Activated CD4-positive, alpha-beta T cell treated with anti-CD3 and anti-CD28 coated beads, Interleukin-2, amount 50 U/mL, for 1 hour (primary cell): ENCODE measurements at places on chromosomes 4 and X.

- DNase-seq = no peak
Measured at GRCh38 chr4:37510626-37511025, 175.6 kb downstream of the RELL1 start.

- DNase-seq = no peak
Measured at GRCh38 chr4:156941940-156942548, 29.6 kb downstream of the PDGFC start.

- DNase-seq = no peak
Measured at GRCh38 chrX:97389761-97390192, 506.1 kb downstream of the RPA4 start.

GRCh38 chr4:38151873-38152272 lies 191.7 kb downstream of the PTTG2 start:
- DNase-seq = no peak

- peak; percentile 66 for DNase-seq
Measured at GRCh38 chr4:76989391-76990061, 40.0 kb downstream of the SEPTIN11 start.

DNA sequence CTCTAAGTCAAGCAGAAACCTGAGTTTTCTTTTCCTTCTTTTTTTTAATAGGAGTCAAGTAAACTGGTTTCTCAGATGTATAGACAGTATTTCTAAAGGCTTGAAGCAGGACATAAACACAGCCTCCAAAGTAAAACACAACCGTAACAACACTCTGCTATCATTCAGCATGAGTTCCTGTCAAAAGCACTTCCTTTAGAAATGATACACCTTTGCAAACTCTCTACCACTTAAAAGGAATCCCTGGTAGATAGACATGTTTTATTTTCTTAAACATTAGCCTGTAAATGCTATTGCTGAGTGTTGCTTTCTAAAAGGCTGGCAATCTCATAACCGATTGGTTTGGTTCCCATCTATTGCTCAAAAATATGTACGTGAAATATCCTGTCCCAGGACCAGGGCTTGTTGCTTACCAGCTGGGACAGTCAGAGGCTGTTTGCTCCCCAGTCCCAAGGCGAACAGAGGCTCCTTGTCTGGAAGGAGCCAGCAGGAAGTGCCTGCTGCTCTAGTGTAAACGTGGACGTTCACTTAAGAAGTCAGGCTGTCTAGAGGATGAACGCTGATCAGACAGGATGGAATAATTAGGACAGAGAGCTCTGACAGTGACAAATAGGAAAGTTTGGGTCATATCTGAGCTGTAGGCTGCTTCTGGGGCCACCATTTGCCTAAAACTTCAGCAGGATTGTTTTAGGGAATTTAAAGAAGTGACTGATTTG lies 173.9 kb upstream of the KLF3 start:
- peak; percentile 8 for DNase-seq

DNA sequence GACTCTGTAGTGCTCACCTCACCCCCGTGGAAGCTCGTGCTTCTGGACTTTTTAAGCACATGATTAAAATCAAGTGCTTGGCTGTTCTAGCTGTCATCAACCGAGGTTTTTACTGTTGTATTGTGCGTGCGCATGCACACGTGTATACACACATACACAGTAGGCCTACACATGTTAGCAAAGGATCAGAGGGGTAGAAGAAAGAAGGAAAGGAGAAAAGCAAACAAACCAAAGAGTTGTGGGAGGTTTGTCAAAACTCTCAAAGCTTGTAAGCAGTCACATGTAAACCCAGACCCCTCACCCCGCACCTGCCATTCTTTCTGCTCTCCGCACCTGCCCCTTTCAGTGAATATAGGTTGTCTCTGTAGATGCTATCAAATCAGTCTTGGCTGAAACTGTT lies 311.8 kb downstream of the HS3ST1 start:
- no peak for DNase-seq

GRCh38 chr4:147960971-147961370 lies 229.1 kb downstream of the ARHGAP10 start:
- no peak for DNase-seq

- DNase-seq = no peak
Measured at GRCh38 chr4:185938654-185939053, 126.7 kb upstream of the SORBS2 start.

DNA sequence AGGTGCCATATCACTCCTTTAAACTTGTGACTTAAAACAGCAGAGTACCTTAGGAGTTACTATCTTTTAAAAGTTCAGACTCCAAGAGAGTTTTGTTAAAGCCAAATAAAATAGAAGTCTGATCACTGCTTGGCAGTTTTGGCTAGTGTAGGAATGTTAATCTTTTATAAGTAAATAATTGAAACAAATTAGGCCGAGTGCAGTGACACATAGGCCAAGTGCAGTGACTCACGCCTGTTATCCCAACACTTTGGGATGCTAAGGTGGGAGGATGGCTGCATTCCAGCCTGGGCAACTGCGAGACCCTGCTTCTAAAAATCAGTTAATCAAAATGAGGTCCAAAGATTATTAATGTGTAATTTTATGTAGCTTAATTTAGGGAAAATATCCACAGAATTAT lies 37.2 kb downstream of the WDR44 start:
- no peak for DNase-seq

GRCh38 chr4:7170012-7170411 lies 22.3 kb upstream of the SORCS2 start:
- DNase-seq = no peak

DNA sequence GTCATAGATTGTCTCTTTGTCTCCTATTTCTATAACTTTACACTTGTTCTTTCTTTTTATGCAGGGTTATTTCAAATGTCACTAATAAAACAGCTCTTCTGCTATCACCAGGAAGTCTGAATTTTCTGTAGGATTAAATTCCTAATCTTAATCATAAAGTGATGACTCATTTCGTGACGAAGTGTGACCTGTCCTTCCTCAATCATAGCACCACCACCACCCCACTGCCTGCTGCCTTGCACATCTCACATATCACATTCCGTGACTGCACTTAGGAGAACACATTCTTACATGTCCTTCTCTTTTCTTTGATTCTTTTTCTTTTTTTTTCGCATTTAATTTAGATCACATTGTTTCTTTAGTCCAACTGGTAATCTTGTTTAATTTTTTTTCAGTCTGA lies 57.7 kb upstream of the UGT2B7 start:
- DNase-seq = no peak

GRCh38 chrX:134180601-134181274 lies 56.2 kb upstream of the CCDC160 start:
- DNase-seq = no peak

GRCh38 chrX:129787336-129788055 lies 7.7 kb downstream of the SASH3 start:
- no peak for DNase-seq

- DNase-seq = no peak
Measured at GRCh38 chrX:120015145-120016067, 62.1 kb downstream of the RHOXF2B start.

- DNase-seq = no peak
Measured at GRCh38 chrX:135410861-135411627, 10.7 kb upstream of the SMIM10L2A start.

- DNase-seq = no peak
Measured at GRCh38 chr4:183436417-183436816, 8.0 kb upstream of the CDKN2AIP start.

DNA sequence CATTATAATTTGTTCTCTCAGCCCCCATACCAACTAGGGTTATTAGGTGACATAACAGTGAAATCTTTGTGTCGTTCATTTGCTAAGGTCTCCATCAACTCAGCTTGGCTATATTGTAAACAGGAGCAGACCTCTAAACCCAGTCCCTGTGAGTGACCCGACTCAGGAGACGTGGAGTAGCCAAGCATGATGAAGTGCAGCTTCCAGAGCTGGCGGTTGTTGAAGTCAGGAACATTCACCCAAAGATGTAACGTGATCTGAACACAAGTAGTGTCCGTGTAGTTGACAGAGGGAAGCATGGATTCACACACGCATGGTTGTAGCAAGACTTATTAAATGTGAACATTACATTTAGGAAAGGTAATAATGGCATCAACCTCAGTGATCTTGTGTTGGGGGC lies 102.3 kb downstream of the FAM193A start:
- DNase-seq = no peak

DNA sequence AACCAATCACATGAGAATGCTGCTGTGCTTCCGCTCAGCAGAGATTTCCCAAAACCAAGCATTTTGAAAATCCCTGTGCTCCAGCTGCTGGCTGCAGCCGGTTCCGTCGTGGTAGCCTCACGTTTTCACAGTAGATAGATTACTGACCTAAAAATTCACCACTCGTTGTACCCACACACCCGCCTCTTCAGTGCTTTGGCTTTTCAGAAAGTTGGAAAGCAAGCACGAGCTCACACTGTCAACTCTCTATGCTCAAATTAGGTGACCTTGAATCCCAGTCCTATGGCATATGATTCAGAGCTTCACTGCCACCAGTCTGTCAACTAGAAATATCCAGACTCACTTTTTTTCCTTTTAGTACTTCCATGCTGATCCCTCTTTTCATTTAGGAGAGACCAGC lies 168.9 kb downstream of the DCTD start:
- DNase-seq = no peak

DNA sequence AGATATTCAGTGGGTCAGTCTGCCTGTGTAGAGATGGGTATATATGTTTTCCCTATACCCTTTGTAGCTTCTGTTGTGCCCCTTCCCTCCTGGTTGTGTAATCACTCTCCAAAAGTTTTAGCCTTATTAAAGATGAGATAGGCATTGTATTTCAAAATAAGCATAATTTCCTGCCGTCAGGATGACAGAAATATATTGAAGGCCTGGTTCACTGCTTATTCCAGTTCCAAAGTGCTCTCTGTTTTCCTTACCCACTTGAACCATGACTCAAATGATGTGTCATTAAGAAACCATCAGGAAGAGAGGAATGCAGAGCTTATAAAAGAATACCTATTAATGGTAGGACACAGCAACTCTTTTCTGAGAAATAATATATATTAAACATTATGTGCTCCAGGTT lies 178.5 kb downstream of the GABRB1 start:
- no peak for DNase-seq

- no peak for DNase-seq
Measured at GRCh38 chr4:60463857-60464502, 736.1 kb upstream of the ADGRL3 start.

DNA sequence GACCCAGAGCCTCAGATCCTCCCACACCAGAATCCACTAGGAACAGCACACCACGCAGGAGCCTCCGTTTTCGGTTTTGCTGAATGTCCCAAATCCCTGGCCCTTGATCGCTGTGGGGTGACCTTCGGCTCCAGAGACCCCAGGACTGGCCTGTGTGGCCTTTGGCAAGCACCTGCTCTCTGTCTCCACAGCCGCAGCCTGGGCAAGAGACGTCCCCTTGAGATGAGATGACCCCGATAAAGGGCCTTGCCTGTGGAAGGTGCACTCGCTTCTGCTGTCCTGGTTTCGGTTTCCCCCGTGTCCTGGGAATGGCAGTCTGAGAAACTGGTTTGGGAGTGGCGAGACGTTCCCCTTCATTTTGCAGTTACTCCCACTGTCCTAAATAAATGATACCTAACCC lies 9.6 kb downstream of the PSAPL1 start:
- no peak for DNase-seq

DNA sequence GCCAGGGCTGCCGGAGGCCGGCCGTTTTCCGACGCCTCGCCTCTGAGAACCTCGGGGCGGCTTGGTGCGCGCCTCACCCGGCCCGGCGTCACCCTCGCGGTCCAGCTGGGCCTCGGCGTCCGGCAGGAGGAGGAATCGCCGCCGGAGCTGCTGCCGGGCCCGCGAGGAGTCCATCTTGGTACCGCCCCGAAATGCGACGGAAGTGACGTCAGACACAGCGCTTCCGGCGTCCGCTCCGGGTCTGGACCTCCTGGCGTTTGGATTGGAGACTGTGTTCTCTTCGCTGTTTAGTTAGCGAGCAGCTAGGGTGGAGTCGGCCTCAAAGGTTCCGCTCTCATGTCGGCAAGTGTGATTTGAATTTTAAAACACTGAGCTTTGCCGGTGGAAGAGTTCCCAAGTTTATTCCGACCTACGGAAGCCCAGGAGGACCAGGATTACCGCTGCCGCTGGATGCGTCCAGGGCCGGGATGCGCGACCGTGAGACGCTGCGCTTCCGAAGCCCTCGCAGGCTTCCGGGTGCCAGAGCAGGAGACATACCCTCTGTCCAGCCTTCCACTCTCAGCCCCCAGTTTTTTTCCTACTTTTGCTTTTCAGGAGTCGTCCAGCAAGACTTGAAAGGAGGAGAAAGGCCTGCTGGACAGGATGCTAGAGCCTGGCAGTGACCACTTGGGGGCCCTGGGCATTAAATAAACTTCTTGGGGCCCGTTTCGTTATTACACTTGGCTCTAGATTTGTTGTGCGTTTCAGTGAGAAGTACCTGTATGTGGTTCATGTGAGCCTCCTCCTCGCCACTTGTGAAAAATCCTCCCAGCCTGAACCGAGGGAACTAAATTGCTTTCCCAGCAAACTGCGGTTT lies at the start of gene TMEM128:
TSS of gene TMEM128 (minus strand) at position 195 of the 856 bp plus-strand sequence. CDS start at position 174, 21 bp downstream.
- peak; percentile 90 for DNase-seq

GRCh38 chr4:6942238-6942800 lies 32.7 kb downstream of the TBC1D14 start:
- peak; percentile 21 for DNase-seq

DNA sequence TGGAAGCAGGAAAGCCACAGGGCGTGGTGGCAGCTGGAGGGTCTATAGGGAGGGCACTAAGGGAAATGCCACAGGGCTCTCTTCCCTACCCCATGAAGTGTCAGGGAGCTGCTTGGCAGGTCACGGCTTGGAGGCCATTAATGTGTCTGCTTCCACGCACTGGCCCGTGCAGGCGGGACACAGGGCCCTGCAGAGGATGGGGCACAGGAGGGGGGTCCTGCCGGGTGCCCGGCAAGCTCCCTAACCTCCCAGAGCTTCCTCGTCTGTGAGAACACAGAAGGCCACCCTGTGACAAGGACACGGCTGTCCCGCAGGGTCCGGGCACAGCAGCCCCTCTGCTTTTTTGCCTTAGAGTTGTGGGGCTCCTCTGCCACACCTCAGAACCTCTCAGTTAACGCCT lies 25.5 kb downstream of the FAM53A start:
- no peak for DNase-seq

DNA sequence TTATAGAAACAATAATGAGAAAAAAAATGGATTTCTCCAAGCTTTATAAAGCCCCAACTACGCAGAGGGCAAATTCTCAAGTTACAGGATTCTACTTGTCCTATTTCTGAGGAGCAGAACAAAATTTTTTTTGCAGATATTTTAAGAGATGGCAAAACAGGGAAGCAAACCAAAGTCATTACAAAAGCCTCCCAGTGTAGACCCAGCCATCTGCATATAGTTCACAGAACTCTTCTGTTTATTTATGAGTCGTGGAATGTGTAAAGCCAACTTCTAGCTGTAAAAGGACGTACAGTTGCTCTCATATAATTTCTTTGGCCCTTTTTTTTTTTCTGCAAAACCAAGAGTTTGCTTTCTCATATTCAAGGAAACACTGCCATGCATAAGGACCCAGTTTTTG lies 120.4 kb downstream of the PCDH7 start:
- no peak for DNase-seq

- DNase-seq = no peak
Measured at GRCh38 chrX:42837101-42837726, 59.3 kb upstream of the PPP1R2C start.

- no peak for DNase-seq
Measured at GRCh38 chr4:113540859-113541258, 220.7 kb downstream of the CAMK2D start.

- peak; percentile 64 for DNase-seq
Measured at GRCh38 chrX:129777218-129778030, 2.3 kb upstream of the SASH3 start.
